D721Med (cell line): ENCODE measurements at places on chromosomes 13 and 19.

DNA sequence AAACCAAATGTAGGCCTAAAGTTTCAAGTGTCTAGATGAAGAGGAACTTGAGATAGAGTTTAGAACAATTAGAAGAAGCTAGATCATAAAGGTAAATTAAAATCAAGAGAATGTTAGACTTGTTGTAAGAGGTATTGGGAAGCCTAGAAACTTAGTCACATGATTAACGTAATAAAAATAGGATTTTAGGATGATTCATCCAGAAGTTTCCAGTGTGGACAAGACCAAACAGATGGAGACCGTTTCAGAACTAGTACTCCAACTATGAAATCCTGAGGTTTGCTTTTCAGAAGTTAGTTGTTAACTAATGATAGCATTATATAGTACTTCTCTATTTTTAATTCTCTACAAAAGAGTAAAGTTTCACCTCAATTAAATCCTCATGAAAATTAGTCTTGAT is 104.9 kb downstream of the MZT1 start:
- no peak for DNase-seq

GRCh38 chr13:33800646-33801186 is 17.2 kb upstream of the RFC3 start:
- DNase-seq: no peak

DNA sequence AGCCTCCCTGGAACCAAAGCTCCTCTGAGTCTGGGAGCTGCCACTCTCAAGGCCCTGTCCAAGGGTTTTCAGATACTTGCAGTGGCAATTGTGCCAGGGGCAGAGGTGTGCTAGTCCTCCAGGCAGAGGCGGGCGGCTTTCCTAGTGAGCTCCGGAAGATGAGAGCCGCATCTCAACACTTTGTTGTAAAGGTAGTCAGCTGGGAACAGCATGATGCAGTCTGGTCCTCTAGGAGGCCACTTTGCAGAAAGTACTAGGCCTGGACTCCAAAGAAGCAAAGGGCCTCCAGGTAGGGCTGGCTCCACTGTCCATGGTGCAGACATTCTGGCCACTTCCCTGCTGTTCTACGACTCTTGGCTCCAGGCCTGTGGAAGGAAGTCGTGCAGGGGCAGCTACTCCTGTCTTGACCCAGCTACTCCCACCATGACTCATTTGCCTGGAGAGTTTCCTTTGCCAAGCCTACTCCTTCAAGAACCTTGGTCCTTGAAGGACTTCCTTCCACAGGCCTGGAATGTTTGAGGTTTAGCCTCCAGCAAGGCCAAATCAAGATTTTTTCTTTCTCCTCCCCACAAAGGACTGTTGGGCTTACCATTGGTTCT is 9.9 kb upstream of the ZNF536 start:
- DNase-seq: no peak

DNA sequence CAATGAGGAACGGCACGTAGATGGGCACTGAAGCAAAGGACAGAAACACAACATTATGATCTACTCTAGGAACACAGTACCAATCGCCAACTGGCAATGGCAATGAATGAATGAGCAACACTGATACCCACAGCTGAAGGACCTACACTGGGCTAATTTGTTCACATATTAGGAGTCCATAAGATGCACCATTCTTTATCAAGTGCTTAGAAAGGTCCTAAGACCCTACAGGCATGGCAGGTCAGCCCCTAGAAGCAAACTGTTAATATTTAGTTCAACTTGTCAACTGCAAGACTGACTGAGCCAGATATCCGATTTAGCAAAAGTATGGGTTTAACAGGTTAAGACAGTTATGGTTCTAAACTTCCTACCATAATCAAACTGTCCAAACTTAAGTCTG is 4.8 kb downstream of the SHISA2 start:
- no peak for DNase-seq

- no peak for DNase-seq
These were observed 403.3 kb downstream of the COG6 start for GRCh38 chr13:40058757-40059236.

DNA sequence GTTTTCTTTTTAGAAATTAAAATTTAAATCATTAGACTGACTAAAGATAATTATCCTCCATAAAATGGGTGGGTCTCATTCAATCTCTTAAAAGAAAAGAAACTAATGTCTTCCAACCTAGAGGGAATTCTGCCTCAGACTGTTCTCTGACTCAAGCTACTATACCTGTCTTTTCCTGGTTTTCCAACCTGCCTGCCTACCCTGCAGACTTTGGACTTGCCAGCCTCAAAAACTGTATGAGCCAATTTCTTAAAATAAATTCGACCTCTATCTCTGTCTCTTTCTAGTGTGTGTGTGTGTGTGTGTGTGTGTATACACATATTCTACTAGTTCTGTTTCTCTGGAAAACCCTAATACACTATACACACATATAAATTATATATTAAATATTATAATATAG is 847.3 kb downstream of the PCDH17 start:
- DNase-seq: no peak

GRCh38 chr13:77105051-77105450 is 78.1 kb upstream of the FBXL3 start:
- DNase-seq: no peak

- DNase-seq: no peak
These were observed 446.7 kb upstream of the SPRY2 start for GRCh38 chr13:80787604-80788003.

DNA sequence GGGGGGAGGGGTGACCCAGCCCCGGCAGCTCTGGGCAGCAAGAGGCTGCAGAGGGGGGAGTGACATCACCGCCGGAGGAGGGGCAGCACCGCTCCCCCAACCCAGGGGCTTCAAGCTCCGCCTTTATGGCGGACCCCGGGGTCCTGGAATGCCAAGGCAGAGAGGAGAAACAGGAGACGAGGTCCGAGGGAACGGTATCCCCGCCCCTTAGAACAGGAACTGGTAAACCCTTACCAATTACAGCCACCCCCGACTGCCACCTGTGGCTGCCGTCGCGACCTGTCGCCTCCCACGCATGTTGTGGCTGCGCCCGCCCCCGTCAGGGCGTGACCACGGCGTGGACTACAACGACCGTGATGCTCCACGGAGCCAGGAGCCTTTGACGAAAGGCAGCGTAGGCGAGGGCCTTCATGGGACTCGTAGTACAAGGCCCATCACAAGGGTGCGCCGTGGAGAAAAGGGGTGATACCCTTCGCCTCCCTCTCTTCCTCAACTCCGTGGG is 4.1 kb upstream of the KCNC3 start:
- peak; percentile 66 for DNase-seq

DNA sequence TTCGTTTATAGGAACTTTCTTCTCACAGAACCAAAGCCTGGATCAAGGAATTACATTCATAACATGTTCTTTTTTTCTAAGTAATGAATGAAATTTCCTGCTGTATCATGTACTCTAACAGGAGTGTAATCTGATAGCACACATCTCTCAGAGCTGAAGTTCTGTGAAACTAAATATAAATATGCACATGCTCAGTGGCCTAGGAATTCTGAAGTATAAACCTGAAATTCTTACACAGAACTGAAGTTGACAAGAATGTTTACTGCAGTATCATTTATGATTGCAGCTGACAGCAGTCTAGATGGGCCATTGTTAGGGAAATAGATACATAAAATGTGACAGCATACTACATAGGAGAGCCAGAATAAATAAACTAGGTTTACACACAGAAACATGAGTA is 54.5 kb downstream of the USP12 start:
- DNase-seq: no peak

DNA sequence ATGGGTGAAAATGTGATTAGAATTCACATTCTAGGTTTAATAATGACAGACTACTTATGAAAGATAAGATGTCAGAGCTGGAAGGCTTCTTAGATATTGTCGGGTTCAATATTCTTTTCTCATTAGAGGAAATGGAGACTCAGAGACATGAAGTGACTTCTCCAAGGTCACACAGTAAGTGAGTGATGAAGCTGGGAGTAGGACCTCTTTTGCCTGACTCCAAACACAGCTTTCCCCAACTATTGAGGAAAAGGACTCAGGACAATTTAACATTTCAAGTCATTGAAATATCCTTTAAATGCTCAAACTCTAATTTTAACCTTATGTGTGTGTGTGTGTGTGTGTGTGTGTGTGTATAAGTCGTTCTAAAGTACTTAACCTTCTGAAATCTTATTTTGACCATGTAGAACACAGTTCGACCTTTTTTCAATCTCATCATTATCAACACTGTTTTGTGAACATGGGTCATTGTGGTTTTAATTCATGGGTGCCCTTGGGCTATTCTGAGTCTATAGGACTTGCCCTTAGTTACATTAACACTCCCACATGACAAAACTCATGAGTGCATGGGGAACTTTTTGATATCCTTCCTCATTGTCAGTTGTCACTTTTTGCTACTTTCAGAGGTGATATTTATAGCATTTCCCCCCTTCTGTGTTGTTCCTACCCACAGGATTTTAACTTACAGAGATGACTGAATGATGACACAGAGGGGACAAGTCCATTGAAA is 53.0 kb downstream of the LRCH1 start:
- DNase-seq: no peak

- no peak for DNase-seq
These were observed 14.3 kb upstream of the NAPA start for GRCh38 chr19:47529018-47529742.

DNA sequence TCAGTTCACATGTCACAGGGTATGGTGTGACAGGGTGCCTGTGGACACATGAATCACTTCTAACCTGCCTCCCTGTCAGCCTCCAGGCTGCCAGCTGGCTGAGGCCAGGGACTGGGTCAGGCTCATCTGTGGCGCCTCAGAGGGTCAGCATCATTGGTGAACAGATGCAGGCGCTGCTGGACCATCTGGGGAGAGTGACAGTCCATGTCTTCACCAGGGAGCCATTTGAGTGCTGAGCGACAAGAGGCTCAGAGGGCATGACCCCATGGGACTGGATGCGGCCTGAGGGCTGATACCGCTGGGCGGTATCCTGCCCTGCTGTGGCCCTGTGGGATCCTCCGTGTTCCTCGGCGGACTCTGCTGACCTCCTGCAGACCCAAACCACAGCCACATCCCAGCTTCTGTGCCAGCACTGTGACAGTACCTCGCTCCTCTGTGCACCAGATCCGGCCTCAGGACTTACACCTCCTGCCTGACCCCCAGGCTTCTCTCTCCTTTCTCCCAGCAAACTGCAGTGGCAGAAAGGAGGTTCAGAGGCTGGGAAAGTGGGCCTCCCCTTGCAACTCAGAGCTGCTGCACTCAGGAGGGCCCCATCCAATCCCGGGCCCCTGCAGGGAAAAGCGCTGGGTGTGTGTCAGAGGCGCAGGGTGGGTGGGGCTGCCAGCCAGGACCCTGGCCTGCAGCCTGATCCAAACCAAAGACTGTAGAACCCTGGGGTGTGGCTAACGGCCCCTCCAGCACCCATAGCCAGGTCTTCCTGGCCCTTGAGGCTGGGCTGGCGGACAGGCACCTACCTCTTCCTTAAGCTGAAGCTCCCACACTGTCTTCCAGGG is 10.2 kb downstream of the ACTMAP start:
- no peak for DNase-seq

- no peak for DNase-seq
These were observed 152.5 kb upstream of the SOX1 start for GRCh38 chr13:111914241-111915103.

DNA sequence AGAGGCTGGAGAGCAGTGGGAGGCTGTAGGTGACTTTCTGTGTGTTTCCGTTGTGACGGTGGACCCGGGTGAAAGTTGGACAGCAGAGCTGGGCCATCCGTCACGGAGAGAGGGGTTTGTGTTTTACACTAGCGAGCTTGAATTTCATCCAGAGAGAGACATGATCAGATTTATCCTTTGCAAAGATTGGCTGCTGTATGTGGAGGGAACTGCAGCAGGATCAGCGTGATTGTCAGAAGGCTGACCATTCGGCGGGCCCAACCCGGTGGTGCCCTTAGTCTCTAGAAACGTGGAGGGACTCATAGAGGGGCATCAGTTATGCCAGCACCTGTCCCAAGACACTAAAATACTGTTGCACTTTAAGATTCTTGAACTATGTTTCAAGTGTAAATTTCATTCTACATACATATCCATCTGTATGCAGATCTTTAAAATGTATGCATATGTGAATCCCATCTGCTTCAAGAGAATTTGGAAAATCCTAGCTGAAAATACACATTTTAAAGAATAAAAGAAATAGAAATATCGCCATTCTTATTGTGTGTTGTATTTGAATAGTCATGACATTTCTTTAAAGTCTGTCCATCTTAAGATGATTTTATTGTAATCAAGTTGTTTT is 7.0 kb downstream of the FAM124A start:
- DNase-seq: no peak

DNA sequence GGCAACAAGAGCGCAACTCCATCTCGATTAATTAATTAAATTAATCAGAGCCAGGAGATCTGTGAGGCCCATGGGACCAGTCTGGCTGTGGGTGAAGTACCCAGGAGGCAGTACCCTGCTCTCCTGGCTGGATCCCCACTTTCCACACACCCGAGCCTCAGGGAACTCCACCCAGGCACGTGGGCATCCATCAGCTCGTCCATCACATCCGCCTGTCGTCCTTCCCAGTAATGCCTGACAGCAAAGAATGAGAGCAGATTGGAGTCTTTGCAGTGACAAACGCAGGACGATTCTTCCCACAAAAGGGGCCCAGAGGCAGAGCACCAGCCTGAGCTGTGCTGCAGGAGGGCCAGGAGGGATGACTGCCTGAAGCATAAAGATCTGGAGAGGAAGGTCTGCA is 35.8 kb downstream of the VSTM2B start:
- DNase-seq: no peak

DNA sequence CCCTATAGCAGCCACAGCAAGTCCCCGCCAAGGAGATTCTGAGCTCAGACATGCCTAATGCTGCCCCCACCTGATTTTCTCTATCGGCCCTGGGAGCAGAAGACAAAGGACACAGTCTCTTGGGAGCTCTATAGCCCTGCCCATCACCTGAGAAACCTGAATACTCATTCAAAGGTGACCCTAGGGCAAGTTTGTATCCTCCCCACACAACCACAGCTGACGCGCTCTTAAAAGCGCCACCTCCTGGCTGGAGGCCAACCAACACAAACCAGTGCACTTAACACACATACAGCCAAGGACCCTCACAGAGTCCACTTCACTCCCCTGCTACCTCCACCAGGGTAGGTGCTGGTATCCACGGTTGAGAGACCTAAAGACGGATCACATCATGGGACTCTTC is 8.8 kb upstream of the IGFL4 start:
- no peak for DNase-seq

DNA sequence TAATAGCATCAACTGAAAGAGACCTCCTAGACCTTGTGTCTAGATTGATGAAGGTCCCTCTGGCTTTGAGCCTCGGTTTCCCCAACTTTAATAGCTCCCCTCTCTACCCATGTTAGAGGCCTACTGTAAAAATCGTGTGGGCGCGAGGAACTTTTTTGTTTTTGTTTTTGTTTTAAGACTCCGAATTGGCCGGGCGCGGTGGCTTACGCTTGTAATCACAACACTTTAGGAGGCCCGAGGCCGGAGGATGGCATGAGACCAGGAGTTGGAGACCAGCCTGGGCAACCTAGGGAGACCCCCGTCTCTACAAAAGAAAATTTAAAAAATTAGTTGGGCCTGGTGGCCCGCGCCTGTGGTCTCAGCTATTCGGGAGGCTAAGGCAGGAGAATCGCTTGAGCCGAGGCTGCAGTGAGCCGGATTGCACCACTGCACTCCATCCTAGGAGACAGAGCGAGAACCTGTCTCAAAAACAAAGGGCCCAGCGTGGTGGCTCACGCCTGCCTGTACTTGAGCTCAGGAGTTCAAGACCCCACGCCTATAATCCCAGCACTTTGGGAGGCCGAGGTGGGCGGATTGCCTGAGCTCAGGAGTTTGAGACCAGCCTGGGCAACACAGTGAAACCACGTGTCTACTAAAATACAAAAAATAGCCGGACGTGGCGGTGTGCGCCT is 858 bp upstream of the PPP6R1 start:
- no peak for DNase-seq

- DNase-seq: no peak
These were observed 126.5 kb downstream of the PIBF1 start for GRCh38 chr13:72908416-72908815.
